8988T (cell line): ENCODE measurements at places on chromosomes 2 and 18.

DNA sequence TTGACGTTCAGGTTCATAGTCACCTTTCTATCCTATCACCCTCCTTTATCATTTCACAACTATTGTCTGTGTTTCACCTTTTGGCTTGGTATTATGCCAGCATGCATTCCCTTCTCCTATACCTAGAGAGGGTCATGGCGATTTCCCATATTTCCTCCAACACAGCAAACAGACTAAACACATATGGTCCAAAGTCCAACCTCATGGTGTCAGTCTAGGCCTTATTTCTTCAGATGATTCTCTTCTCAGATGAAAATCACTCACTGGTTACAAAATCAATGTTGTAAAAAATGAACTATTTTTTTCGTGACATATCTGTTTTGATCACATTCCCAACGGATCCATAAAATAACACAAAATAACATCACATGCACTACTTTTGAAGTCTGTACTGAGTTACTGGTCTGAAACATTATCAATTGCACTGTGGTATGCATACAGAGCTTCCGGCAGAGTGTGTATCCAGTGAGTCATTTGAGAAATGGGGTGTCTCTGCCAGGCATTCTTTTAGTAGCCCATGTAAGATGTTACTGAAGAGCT is 204.8 kb upstream of the GALNT5 start:
- no peak for DNase-seq

DNA sequence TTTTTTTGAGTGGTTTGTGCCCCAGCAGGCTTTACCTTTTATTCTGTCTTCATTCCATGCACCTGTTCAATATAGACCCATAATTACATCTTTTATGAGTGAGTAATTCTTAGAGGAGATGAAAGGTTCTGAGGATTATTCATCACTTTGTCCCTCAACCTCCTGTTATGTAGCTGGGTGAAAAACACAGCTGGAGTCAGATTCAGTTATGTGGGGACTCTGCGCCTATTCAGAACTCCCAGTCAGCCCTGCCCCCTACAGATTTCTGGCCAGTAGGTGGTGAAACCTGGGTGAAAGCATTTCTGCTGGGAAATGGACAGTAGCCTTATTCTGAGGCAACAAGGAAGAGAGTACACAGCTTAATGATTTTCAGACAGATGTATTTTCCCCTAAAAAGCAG is 107.8 kb downstream of the MGAT5 start:
- no peak for DNase-seq

GRCh38 chr18:62611453-62612288 is 88.8 kb downstream of the ZCCHC2 start:
- no peak for DNase-seq

- no peak for DNase-seq
Measured at GRCh38 chr2:39730685-39731302, 48.3 kb downstream of the THUMPD2 start.

DNA sequence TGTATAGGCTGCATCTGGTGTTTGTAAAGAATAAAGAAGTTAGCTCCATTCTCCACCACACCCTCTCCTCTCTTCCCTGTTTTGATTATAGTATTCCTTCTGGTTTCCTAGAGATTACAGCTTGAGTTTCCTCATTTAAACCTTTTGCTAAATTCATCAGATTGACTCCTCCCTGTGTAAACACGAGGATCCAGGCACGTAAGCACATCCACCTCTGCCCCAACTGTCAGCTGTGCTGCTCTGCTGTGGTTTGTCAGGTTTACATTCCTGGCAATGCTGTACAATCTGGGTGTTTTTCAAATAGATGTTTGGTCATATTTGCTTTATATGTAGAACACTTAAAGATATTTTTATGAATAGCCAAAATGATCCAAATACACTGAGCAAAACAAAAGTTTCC is 302.8 kb downstream of the PTGR3 start:
- DNase-seq = no peak
